ENCODE measurements at places on chromosomes 7 and 10. TPM values are rescaled to one million over a fixed set of nuclear protein-coding genes. Genes with fewer than 3 reads are reported as not detected.
A peak's percentile ranks its signal among the peaks of the same experiment; 100 is the strongest.

DNA sequence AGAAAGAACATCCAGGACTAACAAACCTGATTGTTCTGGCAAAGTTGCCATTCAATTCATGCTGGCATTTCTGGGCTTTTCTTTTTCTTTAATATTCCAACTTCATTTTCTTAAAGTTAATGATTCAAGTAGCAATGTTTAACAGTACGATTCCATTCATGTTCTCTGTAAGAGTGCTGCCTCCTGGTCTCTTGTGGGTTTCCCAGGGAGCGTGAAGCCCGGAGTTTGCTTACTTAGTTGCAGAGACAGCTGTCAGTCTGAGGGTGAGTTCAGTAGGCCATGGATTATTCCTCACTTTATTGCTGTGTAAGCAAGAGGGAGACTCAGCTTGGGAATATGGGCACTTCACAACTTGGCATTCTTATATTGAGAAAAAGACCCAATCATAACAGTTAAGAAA is 142.2 kb downstream of the TWIST1 start:
- DNase-seq = no peak

- DNase-seq = no peak
Measured at GRCh38 chr7:15925608-15926007, 239.1 kb upstream of the MEOX2 start.

DNA sequence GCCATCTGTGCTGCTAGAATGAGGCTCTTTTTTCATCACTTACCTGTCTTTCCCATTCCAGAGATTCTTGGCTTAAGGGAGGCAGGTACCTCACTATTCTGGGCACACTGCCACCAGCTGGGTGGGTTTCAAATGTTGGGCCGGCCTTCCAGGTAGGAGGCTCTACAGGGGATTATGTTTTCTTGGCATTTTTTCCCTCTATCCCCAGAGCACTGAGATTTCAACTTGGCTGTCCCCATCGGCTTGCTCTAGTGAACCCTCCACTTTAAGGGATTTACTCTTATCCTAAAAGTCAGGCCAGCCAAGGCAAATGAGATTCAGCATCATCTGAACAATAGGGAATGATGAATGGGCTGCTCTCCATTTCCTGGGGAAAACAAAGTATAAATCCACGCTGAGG is 710.1 kb upstream of the CELF2 start:
- no peak for DNase-seq

DNA sequence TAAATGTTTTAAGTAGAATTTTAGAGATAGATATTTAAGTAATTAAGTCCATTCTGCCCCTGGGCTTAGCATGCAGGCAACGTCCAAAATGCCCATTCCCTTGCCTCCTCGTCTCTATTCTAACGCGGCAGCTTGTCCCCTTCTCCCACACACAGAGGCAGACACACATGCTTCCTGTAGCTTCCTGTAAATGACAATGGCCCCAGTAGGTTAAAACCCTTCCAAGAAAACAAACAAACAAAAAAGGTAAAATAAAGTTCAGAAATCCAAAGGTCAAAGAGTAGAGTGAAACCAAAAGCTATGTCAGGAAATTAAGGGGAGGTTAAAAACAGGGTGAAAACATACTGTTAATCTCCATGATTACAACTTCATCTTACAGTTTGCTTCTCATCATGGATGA is 857.6 kb downstream of the GATA3 start:
- DNase-seq = no peak

DNA sequence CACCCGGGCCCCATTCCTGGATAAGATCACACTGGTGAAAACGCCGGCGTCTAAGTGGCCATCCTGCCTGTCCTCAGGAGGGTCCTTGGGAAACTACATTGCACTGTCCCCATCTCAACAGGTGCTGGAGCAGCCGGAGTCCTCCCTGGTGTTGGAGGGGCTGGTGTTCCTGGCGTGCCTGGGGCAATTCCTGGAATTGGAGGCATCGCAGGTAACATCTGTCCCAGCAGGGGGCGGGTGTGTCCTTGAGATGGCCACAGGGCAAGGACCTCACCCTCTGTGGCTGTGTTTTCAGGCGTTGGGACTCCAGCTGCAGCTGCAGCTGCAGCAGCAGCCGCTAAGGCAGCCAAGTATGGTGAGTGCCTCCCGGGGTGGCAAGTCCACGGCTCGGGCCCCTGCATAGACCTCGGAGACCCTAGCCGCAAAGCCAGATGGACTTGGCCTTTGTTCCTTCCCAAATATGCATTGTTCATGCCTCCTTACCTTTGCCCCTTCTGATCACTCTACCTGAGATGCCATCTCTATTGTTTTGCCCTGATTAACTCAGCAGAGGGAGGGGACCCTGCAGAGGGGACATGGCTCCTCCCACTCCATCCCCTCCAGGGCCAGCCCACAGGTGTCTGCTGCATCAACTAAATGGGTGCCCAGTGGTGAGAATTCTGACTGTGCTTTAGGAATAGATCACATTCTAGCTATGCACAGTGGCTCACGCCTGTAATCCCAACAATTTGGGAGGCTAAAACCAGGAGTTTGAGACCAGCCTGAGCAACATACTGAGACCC is 23.8 kb downstream of the ELN start:
- no peak for DNase-seq

DNA sequence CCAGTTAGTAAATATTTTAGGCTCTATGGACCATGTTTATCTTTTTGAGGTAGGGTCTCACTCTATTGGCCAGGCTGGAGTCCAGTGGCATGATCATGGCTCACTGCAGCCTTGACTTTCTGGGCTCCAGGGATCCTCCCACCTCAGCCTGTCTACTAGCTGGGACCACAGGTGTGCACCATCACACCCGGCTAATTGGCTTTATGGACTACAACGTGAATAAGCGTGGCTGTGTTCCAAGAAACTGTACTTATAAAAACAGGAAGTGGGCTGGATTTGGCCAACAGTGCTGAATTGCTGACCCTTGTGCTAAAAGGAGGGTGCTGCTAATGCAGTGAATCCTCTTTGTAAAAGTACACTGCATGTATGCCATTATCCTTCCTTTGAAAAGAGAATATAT is 111.7 kb upstream of the CDK13 start:
- peak; percentile 76 for DNase-seq

The IGF2BP3 gene
- 4.3 TPM for total RNA-seq

GRCh38 chr7:78090616-78091015 is 292.0 kb downstream of the PHTF2 start:
- DNase-seq = no peak

The SAP25 gene
- not detected for total RNA-seq

DNA sequence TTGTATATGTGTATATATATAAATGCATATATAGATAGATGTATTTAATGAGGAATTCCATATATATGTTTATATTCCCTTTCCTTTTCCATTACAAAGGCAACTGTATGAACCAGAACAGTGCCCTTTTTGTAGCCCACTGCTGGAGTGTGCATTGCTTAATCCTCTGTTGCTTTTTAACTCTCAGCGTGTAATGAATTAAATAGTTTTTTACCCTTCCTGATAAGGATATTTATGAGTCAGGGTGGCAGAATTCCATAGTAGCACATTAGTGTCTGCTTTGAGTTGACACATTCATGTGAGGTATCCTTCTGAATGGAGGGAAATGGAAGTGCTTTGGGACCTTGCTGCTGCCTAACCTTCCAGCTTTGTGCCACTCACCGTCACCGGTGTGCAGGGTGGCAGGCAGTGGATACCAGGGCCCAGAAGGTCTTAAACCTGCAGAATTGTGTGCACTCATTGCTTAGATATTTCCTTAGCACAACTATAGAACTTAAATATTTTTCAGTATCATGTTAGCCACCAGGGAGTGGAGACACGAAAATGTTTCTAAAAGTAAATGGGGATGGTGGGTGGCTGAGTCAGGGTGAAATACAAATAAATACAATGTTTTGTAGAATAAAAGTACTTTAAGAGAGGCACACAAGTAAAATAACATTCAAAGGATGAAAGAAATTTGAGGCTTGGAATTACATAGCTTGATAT is 117.9 kb downstream of the SND1 start:
- DNase-seq = no peak

DNA sequence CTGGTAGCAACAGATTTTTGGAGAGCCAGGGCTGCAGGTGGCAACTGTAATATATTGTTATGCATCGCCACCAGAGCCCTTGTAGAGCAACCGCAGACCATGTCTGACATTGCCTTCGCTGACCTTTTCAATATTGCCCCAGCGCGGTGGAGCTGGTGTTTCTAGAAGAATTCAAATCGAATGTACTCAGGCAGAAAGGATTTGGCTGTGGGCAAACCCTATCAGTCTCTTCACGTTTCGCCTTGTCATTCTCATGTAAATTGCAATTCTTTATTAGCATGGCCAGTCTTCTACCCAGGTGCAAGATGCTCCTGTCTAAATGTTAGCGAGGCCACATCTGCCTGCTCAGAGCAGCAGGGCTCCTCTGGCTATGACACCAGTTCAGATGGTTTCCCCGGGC is 490.2 kb upstream of the AUTS2 start:
- DNase-seq = no peak

DNA sequence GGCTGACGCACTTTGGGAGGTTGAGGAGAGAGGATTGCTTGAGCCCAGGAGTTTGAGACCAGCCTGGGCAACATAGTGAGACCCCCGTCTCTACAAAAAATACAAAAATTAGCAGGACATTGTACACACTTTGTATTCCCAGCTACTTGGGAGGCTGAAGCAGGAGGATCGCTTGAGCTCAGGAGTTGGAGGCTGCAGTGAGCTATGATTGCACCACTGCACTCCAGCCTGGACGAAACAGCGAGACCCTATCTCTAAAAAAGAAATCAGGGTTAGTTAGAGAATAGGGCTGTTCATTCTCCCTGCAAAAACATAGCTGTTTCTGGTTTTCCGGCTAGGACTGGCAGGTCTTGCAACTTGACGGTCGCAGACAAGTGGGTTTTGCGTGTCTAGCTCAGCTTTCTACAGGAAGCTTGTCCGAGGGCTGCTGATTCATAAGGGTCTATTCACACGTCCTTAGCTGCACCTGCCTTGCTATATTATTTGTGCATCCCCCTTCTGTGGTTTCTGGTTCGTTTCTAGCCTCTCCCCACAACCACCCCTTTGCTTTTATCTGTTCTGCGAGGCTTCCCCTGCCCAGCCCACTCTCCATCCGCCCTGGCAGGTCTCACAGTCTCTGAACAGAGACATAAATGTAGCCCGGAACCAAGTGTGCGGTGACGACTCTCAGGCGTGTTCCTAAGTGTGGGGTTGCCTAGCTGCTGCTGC is 10.7 kb downstream of the AMZ1 start:
- DNase-seq = no peak

- no peak for DNase-seq
Measured at GRCh38 chr7:132789281-132789680, 213.0 kb upstream of the PLXNA4 start.

DNA sequence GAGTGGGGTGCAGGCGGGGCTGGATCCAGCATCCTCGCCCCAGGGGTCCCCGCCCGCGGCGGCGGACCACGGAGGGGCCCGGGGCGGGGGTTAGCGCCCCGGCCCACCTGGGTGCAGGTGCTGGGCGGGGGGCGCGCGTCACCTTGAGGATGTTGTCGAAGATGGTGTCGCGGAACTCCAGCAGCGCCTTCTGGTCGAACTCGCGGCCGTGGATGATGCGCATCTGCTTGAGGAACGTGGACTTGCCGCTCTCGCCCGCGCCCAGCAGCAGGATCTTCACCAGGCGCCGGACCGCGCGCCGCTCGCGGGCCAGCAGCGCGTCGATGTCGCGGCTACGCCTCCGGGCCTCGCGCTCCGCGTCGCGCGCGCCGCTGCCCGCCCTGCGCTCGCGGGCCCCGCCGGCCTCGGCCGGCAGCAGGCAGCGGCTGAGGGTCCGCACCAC is 376 bp downstream of the GNA12 start:
- no peak for DNase-seq

The SPDYE17 gene
- total RNA-seq = not detected

The SPDYE5 gene
- not detected for total RNA-seq

- DNase-seq = no peak
Measured at GRCh38 chr7:47830015-47830414, 118.3 kb downstream of the PKD1L1 start.

DNA sequence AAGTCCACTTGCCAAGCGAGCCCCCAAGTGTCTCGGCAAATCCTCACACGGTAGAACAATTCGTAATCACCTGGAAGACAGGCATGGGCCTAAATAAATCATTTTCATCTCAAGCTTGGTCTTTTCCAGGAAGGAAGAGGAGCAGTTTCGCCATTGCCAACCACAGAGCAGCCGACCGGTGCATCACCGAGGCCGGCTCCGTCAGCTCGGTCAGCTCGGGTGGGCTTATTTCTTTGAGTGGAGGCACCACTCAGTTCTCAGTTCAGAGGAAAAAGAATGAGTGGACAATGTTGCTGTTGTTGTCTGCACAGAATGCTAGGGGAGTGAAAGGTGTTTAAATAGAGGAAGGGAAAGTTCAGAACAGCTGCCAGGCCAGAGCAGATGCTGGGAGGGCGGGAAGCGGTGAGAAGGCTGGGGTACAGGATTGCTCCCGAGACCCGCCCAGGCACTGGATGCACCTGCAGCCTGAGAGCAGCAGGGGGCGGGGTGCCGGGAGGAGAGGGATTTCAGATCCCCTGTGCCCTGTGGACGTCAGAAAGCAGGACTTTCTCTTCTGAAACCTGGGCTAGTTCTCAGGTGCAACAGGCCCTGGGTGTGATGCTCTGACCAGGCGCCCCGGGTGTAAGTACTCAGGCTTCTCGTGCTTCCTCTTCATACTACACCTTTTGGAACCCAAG is 17.7 kb upstream of the IGFBP3 start:
- DNase-seq = no peak

DNA sequence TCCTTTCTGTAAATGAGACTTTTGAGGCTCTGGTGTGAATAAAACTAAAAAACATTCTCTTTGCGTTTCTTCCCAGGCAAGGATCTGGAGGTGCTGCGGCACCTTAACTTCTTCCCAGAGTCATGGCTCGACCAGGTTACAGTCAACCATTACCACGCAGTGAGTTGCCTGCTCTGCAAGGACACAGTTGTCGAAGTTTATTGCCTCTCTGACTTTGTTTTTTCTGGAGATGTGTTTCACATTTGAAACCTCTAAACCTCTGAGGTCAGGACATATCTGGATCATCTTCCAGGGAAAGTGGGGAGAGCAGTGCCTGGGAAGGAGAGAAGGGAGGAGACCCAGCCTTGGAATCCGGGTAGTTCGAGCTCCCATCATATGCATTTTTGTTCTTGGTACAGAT is 43.4 kb upstream of the PLEKHA1 start:
- no peak for DNase-seq

DNA sequence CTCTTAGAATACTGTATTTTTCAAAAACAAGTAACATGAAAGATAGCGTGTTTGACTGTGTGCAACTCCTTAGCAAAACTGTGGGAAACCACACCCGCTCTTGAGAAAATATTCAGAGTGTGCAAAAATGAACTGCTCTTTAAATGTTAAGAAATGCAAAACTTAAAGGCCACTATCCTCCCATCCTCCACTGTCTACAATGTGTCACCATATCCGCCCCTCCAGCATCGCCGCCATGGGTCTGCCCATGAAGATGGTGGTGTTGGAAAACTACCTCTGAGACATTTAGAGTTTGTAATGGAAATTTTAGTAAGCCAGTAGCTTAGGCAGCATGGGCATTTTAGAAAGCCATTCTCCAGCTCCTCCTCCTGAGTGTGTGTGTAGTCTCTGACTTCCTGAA is 20.1 kb upstream of the NMT2 start:
- DNase-seq = no peak

The RHOBTB1 gene
- total RNA-seq = 31.3 TPM

The OPN1SW gene
- not detected for total RNA-seq

GRCh38 chr7:84904561-84904960 is 282.3 kb downstream of the SEMA3D start:
- peak; percentile 42 for DNase-seq

GRCh38 chr7:154804449-154804848 is 198.5 kb downstream of the PAXIP1 start:
- DNase-seq = no peak

The NME8 gene
- not detected for total RNA-seq

Measured in dermis microvascular lymphatic vessel endothelial cell (primary cell).